ENCODE measurements at places on chromosomes 13 and 19.

DNA sequence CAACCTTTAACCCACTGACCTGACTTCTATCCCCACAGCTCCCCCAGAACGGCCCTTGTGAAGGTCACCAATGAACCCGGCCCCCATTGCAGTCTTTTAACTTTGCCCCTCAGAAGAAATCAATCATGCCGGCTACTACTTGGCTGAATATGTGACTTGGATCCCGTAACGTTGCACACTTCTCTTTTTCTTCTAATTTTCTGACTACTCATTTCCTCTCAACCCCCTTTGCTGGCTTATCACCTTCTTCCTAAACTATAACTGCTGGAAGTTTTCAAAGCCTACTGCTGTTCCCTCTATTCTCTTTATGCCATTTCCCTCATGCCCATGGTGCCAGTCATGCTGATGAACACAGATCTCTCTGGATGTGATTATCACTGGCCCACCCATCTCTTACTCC is 367.6 kb downstream of the DNAJC15 start:
- no peak for DNase-seq

DNA sequence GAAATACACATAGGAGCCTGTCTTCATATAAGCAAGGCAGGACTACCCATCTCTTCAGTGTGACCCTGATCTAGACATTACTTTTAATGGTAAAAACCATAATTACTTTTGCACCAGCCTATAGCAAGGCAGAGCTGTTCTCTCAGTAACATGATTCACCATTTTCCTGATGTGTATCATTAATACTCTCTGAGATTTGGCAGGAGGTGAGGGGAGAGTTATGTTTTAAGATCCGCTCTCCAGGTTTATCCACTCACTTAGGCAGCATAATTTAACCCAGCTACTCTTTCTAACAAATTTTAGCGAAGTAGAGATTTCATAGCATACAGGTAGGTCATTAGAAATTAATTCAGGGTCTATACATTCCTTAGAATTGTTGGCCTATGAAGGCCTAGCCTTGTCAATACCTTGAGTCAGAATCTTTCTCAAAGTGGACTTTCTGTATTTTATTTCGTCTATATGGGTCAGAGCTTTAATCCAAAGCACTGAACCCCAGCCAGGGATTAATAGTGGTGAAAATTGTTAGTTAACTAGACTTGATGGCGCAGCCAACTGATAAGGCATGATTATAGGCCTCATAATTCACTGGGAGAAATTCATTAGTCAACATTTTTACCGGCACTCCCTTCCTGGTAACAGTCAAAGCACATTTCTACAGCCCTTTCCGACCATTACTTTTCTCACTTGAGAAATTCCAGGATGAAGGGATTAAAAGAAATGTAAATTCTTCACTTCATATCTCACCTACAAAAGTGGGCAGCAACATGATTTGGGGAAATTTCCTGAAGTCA is 955.1 kb downstream of the DIAPH3 start:
- no peak for DNase-seq

DNA sequence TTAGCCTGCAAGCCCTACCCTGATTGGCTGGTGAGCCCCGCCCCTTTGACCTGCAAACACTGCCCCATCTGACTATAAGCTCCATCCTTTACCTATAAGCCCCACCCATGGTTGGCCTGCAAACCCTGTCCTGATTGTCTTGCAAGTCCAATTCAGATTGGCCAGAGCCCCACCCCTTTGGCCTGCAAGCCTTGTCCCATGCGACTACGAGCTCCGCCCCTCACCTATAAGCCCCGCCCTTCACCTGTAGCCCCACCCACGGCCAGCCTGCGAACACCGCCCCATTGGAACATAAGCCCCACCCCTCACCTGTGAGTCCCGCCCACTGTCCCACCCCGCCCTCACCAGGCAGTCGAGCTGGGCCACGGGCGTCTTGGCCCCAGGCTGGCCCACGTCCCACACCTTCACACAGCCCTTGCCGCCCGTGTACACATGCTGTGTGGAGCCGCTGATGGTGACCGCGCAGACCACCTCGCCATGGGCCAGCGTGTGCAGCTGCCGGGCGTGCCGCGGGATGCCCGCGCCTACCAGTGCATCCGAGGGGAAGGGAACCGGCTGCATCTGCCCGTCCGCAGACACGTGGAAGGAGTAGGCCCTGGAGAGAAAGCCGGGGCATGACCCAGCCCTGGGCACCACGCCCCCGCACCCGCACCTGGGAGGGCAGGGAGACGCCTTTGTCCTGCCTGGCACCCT is 22.9 kb downstream of the TLE2 start:
- DNase-seq: no peak

DNA sequence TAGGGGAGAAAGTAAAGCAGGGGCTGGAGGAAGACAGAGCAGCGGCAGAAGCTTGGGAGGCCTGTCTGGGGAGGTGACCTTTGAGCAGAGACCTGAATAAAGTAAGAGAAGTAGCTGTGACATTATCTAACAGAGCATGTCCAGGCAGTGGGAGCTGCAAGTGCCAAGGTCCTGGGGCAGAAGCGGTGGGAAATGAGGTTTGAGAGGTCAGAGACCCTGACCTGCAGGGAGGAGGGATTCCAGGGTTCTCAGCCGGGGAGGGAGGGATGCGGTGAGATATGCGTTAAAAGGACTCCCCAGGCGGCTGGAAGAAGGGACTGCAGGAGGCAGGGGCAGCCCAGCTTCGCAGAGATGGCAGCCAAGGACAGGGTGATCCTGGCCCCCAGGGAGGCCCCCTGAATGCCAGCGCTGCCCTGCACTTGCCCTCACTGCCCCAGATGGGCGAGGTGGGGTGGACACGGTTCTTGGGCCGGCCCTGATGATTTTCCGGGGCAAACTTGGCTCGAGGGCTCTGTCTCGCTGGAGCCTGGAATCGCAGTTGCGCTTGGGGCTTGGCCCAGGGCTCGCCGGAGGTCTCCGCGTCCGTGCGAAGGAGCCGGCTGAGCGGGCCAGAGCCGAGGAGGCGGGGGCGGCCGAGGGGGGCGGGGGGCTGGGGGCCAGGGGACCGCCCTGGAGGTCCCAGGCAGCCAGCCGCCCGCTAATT is 3.2 kb downstream of the CRLF1 start:
- DNase-seq: no peak

DNA sequence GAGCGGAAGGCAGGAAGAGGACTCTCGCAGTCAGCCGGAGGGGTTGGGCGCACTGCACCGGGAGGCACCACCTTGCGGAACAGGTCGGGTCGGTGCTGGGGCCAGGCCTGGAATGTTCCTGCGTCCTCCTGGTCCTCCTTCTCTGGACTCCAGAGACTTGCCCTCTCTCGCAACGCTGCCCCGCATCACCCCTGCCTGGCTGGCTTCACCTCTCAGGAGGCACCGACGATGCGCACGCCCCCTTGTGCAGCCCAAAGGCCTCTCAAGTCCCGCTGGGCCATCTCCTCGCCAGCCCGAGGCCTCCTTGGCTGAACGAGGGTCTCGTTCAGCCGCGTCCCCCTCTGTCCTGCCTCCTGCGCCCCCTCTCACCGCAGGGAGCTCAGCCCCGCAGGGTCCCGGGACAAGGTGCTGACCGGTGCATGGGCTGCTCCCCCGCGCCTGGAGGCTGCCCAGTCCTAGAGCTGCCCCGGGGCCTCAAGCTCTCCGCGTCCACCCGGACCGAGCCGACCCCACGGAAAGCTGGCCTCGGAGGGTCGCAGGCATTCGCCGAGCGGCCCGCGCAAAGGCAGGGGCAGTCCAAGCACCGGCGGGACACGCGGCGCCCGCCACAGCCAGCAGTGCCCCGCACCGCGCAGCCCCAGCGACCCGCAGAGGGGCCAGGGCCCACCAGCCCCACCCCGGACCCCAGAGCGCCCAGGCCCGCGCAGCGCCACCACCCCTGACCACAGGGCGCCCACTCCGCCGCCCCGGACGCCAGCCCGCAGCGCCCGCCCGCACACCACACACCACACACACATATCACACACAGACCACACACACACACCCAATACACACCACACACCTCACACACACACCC is 133.8 kb downstream of the CRYL1 start:
- no peak for DNase-seq

- DNase-seq: no peak
These were observed 22.8 kb upstream of the ZBTB7A start for GRCh38 chr19:4089400-4089908.

DNA sequence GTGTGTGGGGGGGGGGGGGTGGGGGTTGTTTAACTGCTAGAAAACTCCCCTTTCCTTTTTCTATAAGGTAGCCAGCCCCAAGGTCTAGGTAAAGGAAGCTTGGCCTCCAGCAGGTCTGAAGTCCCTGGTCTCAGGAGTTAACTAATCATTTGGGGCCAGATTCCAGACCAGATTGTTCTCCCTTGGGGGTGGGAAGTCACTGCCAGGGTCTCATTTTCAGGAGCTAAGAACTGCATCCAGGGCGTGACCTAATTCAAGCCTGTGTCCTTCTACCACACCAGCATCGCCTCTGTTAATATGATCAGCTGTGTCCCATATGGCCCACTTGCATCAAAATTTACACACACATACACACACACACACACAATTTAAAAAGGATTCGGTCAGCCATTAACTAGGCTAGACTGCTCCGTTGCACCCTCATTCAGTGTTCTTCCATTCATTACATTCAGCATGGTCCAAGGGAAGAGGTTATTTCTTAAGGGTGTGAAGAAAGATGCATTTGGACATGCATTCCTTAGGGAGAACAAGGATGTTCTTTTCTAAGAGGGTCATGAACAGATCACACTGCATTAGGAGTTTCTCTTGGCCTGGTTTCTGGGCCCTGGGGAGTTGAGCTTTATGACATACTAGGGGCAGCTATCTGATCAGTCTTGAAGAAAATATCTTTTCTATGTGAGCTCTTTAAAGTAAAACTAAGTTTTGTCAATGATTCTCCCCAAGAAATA is 91.0 kb downstream of the FGF14 start:
- DNase-seq: no peak

DNA sequence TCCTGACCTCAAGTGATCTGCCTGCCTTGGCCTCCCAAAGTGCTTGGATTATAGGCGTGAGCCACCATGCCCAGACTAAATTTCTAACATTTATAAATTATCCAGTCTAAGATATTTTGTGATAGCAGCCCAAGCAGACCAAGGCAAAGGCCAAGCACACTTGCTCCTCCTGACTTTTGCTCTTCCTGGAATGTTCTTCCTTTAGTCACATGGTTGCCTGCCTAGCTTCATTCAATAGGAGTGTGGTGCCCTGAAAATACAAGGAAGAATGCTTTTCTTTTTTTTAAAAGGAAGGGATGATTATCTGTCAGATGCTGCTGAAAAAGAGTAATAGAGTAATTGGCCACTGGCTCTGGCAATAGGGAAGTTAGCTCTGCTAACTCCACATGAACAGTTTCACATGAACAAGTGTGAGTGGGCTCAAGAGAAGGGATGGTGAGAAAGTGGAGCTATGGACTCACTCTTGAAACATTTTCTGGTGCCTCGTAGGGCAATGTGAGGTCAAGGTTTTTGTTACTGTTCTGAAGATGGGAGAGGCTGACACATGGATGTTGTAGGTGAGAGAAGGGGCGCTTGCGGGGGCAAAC is 47.1 kb downstream of the USPL1 start:
- DNase-seq: no peak

GRCh38 chr13:40996426-40997092 is 22.6 kb downstream of the ELF1 start:
- DNase-seq: no peak

DNA sequence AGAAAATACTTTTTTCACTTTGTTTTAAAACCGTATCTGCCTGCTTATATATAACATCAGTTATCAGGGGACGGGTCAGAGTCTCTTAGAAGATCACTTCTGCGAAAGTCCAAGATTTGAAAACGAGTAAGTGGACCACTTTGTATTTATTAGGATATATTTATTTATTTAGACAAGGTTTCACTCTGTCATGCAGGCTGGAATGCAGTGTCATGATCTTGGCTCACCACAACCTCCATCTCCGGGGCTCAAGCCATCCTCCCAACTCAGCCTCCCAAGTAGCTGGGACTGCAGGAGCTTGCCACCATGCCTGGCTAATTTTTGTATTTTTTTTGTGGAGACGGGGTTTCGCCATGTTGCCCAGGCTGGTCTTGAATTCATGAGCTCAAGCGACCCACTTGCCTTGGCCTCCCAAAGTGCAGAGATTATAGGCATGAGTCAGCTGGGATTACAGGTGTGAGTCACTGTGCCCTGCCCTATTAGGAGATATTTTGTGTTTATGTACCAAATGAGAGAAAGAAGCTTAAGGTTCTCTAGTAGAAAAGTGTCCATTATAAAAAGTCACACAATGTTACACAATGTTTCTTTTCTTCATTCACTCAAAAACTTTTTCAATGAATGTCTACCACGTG is 39.5 kb downstream of the RASL11A start:
- no peak for DNase-seq

GRCh38 chr19:38596057-38596981 is 21.4 kb downstream of the MAP4K1 start:
- no peak for DNase-seq

DNA sequence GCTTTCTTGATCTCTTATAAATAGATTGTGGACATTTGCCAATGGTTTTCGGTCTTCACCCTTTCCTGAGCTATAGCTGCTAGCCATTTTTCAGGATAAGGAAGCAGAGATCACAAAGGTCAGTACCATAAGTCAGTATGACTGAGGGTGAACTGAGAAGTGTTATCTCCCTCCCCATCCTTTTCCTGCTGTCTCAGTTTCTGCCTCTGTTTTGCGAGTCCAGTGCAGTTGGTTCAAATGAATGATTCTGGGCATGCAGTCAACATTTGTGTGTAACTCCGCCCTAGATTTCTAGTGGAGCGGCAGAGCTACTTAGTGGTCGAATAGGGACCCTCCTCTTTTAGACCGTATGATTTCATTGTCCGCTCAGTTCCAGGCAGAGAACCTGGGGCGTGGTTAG is 460.8 kb upstream of the ARGLU1 start:
- no peak for DNase-seq

DNA sequence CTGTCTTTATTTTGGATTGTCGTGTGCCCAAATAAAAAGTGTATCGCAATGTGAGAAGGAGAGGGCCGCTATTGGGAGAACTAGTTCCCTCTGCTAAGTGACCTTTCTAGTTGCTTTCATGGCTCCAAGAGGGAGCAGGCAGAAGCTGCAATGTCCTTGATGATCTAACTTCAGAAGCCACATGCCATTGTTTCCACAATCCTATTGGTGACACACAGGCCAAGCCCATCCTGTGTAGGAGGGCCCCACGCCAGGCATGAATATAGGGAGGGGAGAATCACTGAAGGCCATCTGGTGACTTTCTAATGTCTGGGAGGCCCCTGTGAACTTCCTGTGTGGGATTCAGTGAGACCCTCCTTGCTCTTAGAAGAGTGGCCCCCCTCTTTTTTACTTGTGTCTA is 47.8 kb upstream of the KPNA3 start:
- no peak for DNase-seq

- DNase-seq: no peak
These were observed 11.7 kb downstream of the MKNK2 start for GRCh38 chr19:2039089-2039958.

Data from activated CD8-positive, alpha-beta memory T cell treated with anti-CD3 and anti-CD28 coated beads for 48 hours (primary cell).